PC-3 (cell line): ENCODE measurements at places on chromosomes 4 and X. TPM values are rescaled to one million over a fixed set of nuclear protein-coding genes. Genes with fewer than 3 reads are reported as not detected.

- H3K4me1 ChIP-seq: peaks cover 15% of the 10 kb centered on the region
- no peak for DNase-seq
- H3K27me3 ChIP-seq: no peaks in the 10 kb centered on the region
- no peak overlapping the region for H3K4me3 ChIP-seq
- H3K36me3 ChIP-seq: no peaks in the 10 kb centered on the region
- no peak overlapping the region for H3K27ac ChIP-seq
These were observed 507.6 kb downstream of the CENPC start for GRCh38 chr4:67037504-67038227.

- H3K36me3 ChIP-seq: no peaks in the 10 kb centered on the region
- peak; percentile 23 for DNase-seq
- H3K4me3 ChIP-seq: no peak overlapping the region
- no peak overlapping the region for H3K27ac ChIP-seq
- H3K27me3 ChIP-seq: no peaks in the 10 kb centered on the region
- H3K4me1 ChIP-seq: peaks cover 7% of the 10 kb centered on the region; the same call in 1 of the 2 replicates
These were observed 56.7 kb upstream of the ATOH1 start for GRCh38 chr4:93771640-93772411.

GRCh38 chr4:113820108-113820507 is 58.6 kb upstream of the CAMK2D start:
- H3K27ac ChIP-seq: no peak overlapping the region
- no peak overlapping the region for H3K4me3 ChIP-seq
- no peak for DNase-seq
- H3K36me3 ChIP-seq: no peaks in the 10 kb centered on the region
- no peaks in the 10 kb centered on the region for H3K4me1 ChIP-seq
- no peaks in the 10 kb centered on the region for H3K27me3 ChIP-seq

GRCh38 chrX:33336783-33337182 is 125.4 kb upstream of the DMD start:
- no peak overlapping the region for H3K4me3 ChIP-seq
- no peaks in the 10 kb centered on the region for H3K4me1 ChIP-seq
- peak; percentile 29 for DNase-seq

RAB9B gene
- total RNA-seq: 1.2 and 1.5 TPM in 2 replicates

- H3K36me3 ChIP-seq: no peaks in the 10 kb centered on the region
- no peak overlapping the region for H3K27ac ChIP-seq
- no peak overlapping the region for H3K4me3 ChIP-seq
- no peaks in the 10 kb centered on the region for H3K27me3 ChIP-seq
- H3K4me1 ChIP-seq: no peaks in the 10 kb centered on the region
- no peak for DNase-seq
These were observed 456.5 kb upstream of the ADGRL3 start for GRCh38 chr4:60743654-60744053.

SPIN4 gene
- 9.0 and 12.1 TPM in 2 replicates for total RNA-seq
